ENCODE measurements at places on chromosomes 12 and 14.

- DNase-seq, result no peak
These were observed 52.9 kb downstream of the SETD3 start for GRCh38 chr14:99427632-99428300.

DNA sequence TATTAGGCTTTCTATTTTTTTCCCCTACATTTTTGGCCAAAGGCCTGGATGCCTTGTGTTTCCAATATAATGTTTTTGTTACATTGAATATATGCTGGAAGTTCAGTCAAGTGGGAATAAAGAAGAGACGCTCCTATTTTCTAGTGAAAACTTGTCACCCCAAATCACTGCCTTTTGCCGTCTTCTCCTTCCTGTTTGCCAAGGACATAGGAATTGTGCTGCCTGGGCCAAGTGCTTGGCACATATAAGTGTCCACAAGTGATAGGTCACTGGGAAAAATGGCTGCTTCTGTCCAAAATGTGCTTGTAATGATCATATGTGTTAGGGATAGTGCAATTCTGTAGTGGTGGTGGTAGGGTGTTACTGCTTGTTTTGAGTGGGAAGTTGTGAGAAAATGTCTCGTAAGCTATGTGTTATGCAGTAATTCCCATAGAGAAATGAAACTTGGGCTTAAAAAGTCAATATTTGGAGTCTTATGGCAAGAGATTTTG, 11.6 kb upstream of the KCNJ8 start:
- DNase-seq, result peak; percentile 67

DNA sequence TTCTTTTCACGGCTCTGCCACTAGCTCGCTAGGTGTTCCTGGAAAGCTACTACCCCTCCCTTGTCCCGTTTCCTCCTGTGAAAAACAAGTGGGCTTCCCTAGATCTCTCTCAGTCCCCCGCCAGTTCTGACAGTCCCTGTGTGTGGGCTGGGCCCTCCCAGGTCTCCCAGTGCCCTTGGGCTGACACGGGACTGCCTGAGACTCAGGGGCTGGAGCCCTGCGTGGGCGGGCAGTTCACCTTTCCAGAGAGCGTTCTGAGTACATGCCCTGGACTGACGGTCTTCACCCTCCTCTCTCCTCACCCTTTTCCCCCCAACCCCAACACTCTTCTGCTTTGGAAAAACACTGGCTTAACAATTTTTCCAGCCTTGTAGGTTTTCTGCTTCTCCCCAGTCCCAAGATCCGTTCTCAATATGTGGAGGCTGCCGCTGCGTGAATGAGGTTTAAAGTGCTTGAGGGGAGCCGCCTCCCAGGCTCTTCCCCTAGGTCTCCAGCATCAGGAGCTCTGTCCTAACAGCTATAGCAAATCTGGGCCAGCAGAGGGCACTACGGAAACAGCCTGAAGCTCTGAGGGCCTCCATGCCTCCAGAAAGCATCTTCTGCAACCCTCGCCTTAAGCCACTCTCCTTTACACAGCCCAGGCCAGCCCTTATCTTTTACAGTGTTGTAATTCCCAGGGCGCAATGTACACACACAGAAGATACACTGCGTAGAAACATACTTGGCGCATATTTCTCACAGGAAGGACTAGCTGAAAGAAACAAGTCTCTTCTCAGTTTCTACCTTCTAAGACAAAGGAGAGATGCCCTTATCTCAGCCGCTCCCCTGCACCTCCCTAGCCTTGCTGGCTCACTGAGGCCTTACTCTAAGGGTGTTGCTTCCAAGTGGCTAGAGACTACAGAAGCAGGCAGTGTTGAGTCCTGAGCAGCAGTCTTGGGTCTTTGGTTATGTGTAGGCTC, 10.4 kb upstream of the DCD start:
- no peak for DNase-seq

GRCh38 chr14:106846218-106846617, 1319.8 kb downstream of the TMEM121 start:
- no peak for DNase-seq

- peak; percentile 17 for DNase-seq
These were observed 127.1 kb downstream of the CAPZA3 start for GRCh38 chr12:18864900-18865561.

GRCh38 chr14:83594874-83595273, 1935.1 kb upstream of the FLRT2 start:
- DNase-seq, result no peak

GRCh38 chr14:91342206-91342760, 75.3 kb downstream of the CCDC88C start:
- no peak for DNase-seq

GRCh38 chr12:93163260-93164036, 214.3 kb upstream of the NUDT4 start:
- DNase-seq, result no peak

GRCh38 chr14:92754966-92755365, 6.5 kb upstream of the LGMN start:
- DNase-seq, result no peak

DNA sequence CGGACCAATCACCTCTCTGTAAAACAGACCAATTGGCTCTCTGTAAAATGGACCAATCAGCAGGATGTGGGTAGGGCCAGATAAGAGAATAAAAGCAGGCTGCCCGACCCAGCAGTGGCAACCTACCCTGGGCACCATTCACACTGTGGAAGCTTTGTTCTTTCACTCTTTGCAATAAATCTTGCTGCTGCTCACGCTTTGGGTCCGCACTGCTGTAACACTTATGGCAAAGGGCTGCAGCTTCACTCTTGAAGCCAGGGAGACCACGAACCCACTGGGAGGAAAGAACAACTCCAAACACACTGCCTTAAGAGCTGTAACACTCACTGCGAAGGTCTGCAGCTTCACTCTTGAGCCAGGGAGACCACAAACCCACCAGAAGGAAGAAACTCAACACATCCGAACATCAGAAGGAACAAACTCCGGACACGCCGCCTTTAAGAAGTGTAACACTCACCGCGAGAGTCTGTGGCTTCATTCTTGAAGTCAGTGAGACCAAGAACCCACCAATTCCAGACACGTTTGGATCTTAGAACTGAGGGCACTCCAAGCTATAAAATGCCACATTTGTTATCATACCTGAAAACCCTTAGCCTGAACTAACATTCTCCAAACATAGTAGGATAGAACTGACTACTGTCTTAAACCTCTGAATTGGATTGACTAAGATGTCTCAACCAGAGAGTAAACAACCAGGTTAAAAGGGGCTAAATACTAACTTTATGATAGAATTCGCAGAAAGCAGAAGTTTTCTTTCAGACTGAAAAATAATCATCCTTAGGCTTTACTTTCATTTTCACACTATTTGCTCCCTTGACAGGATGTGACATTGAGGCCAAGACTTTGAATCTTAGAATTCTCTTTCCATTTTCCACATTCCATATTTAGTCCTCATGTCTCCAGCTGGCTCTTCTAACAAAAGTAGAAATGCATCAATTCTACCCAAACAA, 33.6 kb downstream of the CDKL1 start:
- no peak for DNase-seq

GRCh38 chr14:60510951-60511599, 2.1 kb downstream of the SIX6 start:
- peak; percentile 80 for DNase-seq

- DNase-seq, result no peak
These were observed 8.6 kb upstream of the LPCAT3 start for GRCh38 chr12:7026854-7027253.

GRCh38 chr14:103908580-103908979, 19.7 kb upstream of the TDRD9 start:
- DNase-seq, result no peak

GRCh38 chr14:81837304-81837703, 303.7 kb upstream of the SEL1L start:
- DNase-seq, result no peak

- no peak for DNase-seq
These were observed 17.3 kb upstream of the RND1 start for GRCh38 chr12:48882972-48883304.

DNA sequence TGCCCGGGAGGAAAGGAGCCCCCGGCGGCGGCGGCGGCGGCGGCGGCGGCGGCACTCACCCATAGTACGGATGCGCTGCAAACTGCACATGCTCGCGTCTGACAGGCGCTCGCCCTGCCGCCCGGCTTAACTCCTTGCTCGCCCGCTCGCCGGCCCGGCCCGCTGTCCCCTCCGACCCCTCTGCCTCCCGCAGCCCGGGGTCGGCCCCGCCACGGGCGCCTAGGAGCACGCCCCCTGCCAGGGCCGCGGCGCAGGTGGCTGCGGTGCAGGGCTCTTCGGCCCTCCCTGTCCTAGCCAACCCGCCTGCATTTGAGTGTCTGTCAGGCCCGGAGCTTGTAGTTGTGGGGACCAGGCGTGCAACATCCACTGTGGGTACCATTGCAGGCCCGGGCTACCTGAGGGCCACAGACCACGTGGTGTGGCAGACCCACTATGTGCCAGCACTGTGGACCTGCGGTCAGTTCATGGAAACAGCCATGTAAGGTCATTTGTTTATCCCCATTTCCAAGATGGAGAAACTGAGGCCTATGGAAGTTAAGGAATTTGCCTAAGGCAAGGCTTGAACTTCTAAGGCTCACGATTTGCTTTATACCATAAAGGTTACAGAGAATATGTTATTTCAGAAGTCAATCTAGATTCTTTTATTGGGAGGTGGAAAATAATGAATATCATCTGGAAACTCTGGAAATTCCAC, 17.6 kb upstream of the PLEKHH1 start:
- DNase-seq, result no peak

- no peak for DNase-seq
These were observed 1.3 kb downstream of the CHST11 start for GRCh38 chr12:104457746-104458693.

DNA sequence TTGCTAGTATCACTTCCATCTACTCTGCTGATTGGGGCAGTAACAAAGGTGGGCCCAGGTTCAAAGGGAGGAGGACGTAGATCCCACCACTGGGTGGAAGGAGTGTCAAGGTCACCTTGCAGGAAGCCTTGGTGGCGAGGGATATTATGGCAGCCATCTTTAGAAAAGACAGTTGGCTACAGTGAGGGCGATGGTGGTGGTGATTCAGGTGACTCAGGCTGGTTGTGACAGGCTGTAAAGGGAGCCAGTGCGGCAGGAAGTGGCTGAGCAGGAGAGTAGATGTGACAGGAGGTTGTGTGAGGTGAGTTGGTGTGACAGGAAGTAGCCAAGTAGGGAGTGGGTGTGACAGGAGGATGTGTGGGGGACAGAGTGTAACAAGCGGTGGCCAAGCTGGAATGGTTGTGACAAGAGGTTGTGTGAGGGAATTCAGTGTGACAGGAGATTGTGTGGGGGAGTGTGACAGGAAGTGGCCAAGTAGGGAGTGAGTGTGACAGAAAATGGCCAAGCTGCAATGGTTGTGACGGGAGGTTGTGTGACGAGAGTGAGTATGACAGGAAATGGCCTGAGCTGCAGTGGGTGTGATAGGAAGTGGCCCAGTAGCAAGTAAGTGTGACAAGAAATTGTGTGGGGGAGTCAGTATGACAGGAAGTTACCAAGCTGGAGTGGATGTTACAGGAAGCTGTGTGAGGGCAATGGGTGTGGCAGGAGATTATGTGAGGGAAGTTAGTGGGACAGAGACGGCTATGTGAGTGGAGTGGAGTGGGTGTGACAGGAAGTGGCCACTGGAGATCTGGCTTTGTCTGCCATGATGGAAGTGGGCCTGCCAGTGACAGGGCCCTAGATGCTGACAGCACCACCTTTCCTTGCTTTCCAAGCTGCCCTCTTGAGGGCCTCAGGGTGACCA, 136.5 kb upstream of the MYL2 start:
- DNase-seq, result no peak

- no peak for DNase-seq
These were observed 211.6 kb upstream of the SFSWAP start for GRCh38 chr12:131499160-131499863.

DNA sequence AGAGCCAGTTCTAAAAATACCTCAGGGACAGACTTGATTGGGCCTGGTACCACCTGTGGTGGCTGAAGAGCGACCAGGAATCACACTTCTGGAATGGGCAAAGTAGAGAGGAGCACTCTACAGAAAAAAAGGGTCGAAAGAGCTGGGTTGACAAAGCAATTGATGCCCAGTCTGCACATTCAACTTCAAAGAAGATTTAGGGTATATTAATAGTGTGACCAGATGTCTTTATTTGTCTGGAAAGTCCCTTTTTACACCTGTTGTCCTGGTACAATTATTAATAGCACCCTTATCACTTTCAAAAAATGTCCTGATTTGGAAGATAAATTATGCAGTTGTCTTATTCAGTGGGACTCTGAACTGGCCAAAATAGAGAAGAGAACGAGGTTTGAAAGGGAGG, 137.5 kb downstream of the DYRK2 start:
- DNase-seq, result no peak

Data from eye (tissue), 1 donor.